ENCODE measurements at places on chromosomes 7 and 10.
A peak's percentile ranks its signal among the peaks of the same experiment; 100 is the strongest.

DNA sequence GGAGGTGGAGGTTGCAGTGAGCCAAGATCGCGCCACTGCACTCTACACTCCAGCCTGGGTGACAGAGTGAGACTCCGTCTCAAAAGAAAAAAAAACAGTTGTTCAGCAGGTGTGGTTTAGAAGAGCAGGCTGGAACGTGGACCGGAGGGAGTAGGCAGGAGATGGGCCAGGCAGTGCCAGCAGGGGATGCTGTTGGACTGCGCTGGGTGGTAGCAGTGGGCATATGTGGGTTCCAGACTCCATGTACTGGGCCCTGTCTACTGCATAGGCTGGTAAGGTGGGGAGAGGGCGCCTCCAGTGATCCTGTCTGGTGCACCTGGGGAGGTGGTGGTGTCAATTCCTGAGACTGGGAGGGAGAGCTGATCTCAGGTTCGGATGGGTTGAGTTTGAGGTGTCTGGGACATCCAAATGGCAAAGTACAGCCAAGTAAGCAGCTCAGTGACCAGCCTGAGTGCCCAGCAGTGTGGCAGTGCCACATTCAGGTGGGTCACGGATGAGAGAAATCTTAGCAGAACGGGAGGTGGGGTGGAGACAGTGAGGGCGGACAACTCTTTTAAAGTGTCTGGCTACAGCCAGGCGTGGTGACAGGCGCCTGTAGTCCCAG, 25.9 kb downstream of the SFXN4 start:
- peak; percentile 12 for DNase-seq

- DNase-seq, result no peak
Measured at GRCh38 chr10:29621161-29621560, 13.6 kb downstream of the SVIL start.

- DNase-seq, result no peak
Measured at GRCh38 chr10:968546-969199, 19.6 kb upstream of the GTPBP4 start.

DNA sequence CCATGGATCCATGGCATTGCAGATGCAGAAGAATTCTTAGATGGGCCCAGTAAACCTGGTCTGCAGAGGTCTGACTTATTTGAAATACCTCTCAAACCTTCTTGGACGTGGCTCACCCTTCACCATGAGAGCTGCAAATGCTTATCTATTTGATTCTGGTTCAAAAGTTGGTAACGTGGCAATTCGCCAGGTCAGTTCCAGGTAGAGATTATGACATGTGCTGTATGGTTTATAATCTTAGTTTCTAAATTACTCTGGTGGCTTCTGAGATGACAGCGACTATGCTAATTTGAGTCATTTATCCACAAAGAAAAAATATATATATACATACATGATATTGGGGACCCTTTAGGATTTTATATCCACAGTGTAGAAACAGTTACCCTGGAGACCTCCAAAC, 68.8 kb downstream of the NRP1 start:
- DNase-seq, result no peak

DNA sequence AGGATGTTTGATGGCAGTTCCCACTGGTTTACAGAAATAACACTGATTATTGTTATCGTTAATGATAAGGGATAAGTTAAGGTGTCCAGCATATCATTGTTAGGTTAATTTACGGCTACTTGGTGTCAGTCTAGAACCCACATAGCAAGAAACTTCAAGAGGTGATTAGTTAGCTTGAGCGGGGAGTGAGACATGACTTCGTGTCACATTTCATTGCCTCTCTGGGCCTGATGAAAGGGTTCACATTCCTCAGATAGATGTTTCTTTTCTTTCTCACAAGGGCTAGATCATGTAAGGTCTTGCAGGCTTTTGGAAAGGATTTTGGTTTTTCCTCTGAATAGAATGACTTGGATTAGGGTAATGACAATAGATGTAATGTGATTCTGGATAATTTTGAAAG, 26.7 kb downstream of the WAC start:
- DNase-seq, result no peak

GRCh38 chr10:128109707-128110106, 16.5 kb downstream of the MKI67 start:
- no peak for DNase-seq

GRCh38 chr10:6490614-6491013, 89.5 kb downstream of the PRKCQ start:
- DNase-seq, result no peak

- DNase-seq, result no peak
Measured at GRCh38 chr10:83990126-83990525, 149.2 kb upstream of the GHITM start.
